ENCODE measurements at places on chromosomes 7 and 10.

DNA sequence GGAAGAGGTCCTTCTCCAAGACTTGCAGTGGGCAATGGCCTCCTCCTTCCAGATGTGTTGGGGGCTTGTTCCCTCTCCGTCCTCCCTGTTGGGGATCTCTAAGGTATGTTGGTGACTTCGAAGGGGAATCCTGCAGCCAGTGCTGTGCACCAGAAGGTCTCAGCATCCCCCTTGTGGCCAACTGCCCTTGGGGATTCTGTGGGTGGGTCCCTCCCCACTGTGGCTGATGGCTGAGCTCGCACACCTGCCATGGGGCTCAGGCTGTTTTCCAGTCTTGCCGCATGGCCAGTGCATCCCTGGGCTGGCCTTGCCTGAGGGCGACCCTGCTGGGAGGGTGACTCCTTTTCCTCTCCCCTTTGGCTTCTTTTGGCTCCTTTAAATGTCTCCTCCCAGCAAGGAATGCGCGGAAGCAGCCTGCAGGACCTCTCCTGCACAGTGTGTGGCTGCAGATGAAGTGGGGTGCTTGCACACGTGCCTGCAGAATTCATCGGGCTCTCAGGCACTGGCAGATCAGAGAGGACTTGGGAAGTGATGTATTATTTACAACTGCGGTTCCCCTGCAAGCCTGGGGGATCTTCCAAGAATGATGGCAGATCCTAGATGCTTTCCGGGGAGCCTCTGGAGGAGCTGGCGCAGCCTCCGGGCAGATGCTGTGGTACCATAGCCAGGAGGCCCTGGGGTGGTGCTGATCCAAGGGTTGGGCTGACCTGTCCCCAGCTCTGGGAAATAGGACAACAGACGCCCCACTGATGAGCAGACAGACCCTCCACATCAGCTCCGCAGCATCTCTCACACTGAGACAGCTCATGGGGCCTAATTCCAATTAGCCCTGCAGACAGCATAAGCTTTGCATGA, 410.0 kb downstream of the TCERG1L start:
- DNase-seq, result no peak

- no peak for DNase-seq
Observed at GRCh38 chr10:75014516-75015230, 96.8 kb upstream of the SAMD8 start.

DNA sequence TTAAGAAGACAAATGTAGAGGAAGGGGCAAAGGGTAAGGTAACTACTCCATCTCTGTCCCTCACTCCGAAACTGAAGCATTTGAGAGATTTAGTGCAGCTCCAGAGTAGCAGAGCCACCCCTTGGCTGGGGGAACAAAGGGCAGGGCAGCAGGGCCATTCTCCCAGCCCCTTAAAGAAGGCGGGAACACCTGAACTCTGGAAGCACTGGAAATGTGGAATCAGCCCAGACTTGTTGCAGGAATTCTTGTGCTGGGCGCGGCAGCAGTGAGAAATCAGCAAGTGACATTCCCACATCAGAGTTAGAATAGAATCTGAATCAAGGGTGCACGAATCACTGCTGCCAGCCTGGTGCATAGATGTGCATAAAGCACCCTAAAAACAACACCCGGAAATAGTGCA, 34.4 kb upstream of the GRM8 start:
- DNase-seq, result no peak

GRCh38 chr7:11616466-11616865, 215.5 kb downstream of the THSD7A start:
- no peak for DNase-seq

- DNase-seq, result no peak
Observed at GRCh38 chr10:72557362-72557761, 68.5 kb downstream of the MICU1 start.

DNA sequence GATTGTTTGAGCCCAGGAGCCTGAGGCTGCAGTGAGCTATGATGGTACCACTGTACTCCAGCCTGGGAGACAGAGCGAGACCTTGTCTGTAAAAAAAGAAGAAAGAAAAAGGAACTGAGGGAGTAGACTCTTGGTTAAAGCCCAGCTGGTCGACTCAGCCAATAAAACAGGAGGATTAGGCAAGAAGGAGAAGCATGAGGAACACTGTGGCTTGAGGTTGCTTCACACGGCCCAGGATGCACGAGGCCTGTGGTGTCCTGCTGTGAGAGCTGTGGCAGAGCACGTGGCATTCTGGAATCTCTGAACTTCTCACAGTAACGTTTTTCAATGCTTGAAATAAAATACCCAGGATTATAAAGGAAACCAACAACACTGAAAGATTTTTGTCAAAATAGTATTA, 93.3 kb downstream of the CUL2 start:
- DNase-seq, result no peak

DNA sequence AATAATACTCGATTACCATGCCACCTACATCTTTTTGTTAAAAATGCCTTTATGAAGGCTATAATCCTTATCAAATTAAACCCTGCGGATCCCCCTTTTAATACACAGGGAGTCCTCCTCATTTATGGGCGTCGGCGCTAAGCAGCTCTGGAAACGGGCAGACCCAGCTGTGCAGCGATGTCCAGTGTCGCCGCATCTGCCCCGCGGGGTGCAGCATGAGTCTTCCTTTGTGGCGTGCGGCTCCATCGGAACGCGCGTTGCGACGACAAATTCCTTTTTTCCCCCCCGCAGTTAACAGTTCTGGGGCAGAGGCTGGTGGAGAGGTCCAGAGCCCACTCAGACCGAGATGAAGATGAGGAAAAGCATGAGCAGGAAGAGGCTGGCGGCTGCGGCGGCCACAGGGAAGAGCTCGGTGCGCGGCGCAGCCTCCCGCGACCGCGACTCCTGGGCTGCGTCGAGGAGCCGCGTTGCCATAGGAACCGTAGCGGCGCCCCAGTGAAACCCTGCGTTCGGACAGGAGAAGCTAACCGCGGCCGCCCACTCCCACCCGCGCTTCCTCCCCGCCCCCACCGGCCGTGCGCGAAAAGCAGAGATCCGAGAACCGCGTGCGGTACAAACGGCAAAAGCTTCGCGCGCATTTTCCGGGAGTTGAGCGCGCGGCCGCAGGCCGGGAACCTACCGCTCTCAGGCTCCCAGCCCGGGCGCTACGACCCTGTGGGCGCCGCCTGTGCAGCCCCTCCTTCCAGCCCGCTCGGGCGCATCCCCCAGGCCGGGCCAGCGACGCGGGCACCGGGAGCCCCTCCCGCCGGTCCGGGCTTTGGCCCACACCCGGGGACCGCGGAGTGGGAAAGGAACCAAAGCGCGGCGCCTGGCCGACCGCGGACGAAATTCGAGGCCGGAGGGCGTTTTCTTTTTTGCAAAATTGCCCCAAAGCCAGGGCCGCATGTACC, 130.6 kb downstream of the SPAG6 start:
- no peak for DNase-seq

DNA sequence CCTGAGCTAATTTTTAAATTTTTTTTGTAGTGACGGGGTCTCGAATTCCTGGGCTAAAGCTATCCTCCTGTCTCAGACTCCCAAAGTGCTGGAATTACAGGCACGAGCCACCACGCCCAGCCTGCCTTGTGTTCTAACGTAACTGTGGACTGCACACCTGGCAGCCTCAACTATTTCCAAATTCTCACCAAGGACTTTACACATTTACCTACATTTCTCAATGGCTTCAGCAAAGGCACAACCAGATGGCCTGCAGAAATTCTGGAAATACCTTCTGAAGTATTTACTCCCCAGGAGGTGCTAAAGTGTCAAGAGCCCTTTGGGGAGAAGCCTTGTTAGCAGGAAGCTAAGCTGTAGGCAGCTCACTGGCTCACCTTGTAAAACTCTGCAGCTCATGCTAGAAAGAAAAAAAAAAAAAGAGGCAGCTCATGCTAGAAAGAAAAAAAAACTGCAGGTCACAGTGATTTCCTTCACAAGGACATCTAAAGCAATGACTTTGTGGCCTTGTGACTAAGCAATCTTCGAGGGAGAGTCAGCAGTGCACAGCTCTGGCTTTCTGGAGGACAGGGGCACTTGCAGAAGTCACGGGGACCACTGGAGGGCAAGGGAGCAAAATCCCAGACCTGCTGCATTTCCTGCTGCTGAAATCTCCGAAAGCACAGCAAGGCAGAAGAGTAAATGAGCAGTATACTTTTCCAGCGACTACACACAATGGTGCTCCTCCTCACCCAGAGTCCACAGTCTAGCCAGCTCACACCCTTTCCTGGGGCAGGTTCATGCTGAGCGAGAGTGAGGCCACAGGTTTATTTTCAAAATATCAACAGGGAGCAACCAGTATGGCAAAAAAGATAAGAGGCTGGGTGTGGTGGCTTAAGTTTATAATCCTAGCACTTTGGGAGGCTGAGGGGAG, 40.4 kb downstream of the BAIAP2L1 start:
- no peak for DNase-seq

DNA sequence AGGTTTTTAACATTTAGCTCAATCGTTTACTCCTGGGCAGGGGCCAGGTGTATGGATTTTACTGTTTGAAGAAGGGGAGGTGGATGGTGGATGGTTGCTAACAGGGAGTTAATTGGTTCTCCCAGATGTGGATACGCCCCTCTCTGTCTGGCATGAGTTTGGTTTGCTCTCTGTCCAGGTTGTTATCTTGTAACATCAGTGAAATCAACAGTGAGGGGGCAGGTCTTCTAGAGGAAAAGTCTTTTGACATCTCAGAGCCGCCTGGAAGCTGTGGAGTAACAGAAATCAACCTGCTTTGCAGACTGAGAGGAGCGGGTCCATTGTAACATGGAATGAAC, 243.4 kb downstream of the MGMT start:
- DNase-seq, result no peak

GRCh38 chr7:28130277-28130676, 50.3 kb downstream of the JAZF1 start:
- no peak for DNase-seq

GRCh38 chr7:114660126-114660486, 245.5 kb downstream of the FOXP2 start:
- DNase-seq, result no peak

GRCh38 chr7:627661-628401, 98.7 kb upstream of the DNAAF5 start:
- no peak for DNase-seq

GRCh38 chr10:131803860-131804425, 96.9 kb upstream of the PPP2R2D start:
- DNase-seq, result no peak

DNA sequence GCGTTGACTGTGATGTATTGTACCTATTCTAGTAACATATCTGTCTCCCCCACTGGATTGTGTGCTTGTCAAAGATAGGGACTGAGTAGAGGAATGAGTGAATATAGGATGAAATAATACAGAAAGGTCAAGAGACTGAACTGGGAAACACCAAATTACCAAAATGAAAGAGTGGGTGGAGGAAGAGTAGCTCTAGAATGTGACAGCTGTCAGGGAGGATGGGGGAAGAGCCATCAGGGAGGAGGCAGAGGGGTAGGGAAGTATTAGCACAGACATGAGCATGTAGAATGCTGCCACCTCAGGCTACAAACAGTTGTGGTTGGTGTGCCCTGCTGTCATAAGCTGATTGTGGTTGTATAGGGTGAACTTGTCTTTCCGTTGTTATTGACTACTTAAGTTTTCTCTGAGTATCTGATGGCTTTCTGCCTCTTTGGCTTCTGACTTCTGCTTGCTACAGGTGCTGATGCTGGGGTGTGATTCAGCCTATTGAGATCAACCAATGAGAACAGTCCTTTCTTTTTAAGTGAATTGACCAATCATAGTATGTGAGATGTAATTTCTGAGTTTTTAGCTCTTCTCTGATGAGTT, 5.6 kb downstream of the CCSER2 start:
- peak; percentile 44 for DNase-seq

GRCh38 chr7:32214913-32215312, 144.7 kb upstream of the PDE1C start:
- DNase-seq, result no peak

DNA sequence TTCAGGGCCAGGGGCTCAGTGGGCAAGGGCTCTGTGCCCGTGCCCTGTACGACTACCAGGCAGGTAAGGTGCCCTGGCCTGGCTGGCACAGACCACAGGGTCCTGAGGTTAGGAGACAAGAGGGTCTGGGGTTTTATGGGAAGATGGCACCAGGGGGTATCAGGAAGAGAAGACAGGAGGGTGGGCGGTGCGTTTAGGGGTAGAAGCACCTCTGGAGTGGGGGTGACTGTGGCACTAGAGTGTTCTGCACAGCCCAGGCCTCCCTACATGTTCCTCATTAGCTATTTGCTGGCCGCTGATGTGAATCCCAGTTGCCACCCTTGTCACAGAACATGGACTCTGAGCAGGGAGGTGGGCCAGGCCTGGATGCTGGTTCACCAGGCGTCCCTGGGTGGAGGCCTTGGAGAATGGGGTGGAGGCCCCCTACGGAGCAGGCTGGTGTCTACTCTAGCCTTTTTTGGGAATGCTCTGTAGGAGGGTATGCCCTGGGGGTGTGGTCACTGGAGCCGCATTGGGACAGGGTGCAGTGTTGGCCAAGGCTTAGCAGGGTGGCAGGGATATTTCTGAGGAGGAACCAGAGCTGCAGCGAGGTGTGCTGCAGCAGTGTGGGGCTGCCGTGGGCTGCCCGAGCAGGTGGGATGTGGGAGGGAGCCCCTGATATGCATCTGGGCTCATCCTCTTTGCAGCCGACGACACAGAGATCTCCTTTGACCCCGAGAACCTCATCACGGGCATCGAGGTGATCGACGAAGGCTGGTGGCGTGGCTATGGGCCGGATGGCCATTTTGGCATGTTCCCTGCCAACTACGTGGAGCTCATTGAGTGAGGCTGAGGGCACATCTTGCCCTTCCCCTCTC, 5.0 kb downstream of the PGAM2 start:
- DNase-seq, result no peak

DNA sequence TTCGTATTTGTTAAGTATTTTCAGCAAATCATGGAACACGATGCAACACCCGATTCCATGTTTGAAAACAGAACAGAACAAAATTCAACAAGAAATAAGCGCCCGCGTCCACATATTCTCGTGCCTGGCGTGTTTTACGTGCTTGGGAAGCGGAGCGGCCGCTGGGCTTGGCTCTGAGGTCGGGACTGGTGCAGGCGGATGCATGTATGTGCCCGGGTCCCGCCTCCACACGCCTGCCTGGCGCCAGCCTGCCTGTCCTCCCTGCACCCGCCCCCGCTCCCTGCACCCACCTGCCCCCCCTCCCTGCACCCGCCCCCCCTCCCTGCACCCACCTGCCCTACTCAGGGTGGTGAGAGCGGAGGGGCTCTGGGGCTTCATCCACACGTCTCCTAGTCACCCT, 454.5 kb downstream of the DNAJB6 start:
- DNase-seq, result no peak

DNA sequence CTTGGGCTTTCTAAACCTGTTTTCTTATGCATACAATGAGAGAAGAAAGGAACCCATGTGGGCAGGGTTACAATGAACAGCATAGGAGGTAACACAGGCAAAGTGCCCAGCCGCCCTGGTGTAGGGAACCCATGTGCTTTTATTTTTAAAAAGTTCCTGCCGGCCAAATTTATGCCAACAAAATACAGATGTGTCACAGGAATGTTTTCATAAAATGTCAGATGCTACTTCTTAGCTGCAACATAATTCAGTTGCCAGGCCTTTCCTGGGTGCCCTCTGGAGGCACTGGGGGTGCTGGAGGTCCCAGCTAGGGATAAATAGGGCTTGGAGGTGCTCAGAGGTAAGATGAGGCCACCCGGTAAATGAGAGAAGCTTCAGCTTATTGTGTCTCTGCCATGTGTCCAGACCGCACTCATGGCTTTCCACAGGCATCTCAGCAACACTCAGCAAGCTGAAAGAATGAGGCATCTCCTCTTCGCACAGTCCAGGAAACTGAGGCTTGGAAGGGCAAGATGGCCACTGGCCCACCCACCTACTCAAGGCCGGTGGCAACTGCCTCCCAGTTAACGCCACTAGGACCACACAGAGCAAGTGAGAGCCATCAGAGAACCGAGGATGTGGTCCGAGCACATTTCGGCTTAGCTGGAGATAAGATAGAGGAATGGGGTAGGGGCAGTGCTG, 58.3 kb downstream of the CPXM2 start:
- DNase-seq, result no peak

- DNase-seq, result no peak
Observed at GRCh38 chr10:17655567-17656146, 11.7 kb downstream of the STAM start.
